ENCODE measurements at places on chromosomes 4 and X.

GRCh38 chr4:150072906-150073714, 5.1 kb upstream of the DCLK2 start:
- no peak for DNase-seq

- DNase-seq = no peak
Measured at GRCh38 chrX:23465105-23465791, 130.6 kb downstream of the PTCHD1 start.

GRCh38 chr4:55931833-55932232, 16.9 kb upstream of the CEP135 start:
- DNase-seq = no peak

GRCh38 chrX:68254738-68255645, 178.3 kb downstream of the OPHN1 start:
- DNase-seq = no peak

DNA sequence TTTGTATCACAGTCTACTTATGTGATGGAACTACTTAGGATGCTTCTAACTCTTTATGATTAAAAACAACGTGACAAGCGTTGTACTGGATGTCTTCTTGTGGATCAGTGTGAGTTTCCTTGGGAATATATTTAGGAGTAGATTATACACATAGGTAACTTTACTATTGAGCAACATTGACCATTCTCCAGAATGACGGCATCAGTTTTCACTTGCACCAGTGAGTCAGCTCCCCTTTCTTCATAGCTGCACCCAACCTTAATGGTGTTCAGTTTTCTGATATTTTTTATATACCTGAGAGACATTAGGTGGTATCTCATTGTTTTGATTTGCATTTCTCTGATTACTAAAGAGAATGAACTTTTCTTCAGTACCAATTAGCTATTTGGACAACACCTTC, 343.9 kb downstream of the ADGRL3 start:
- DNase-seq = no peak

DNA sequence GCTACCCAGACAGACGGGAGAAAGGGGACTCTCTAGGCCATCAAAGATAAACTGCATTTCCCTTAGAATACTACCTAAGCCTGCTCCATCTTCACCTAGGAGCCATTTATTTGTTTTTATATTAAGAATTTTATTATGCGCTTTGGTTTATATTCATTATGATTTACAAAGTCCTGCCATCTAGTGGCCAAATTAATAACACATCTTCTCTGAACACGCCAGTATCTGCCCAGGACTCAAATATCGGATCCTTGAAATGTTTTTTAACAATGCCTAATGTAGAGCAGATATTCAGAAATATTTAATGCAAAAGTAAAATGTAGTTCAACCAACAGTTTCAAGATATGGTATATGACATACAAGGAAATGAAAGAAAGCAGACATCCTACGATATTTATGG, 20.8 kb upstream of the PRPS2 start:
- peak; percentile 32 for DNase-seq

GRCh38 chr4:120683897-120684540, 238.5 kb downstream of the PRDM5 start:
- no peak for DNase-seq

- no peak for DNase-seq
Measured at GRCh38 chr4:150080337-150080736, 2.1 kb downstream of the DCLK2 start.

GRCh38 chr4:74764119-74764518, 30.2 kb downstream of the BTC start:
- DNase-seq = no peak

DNA sequence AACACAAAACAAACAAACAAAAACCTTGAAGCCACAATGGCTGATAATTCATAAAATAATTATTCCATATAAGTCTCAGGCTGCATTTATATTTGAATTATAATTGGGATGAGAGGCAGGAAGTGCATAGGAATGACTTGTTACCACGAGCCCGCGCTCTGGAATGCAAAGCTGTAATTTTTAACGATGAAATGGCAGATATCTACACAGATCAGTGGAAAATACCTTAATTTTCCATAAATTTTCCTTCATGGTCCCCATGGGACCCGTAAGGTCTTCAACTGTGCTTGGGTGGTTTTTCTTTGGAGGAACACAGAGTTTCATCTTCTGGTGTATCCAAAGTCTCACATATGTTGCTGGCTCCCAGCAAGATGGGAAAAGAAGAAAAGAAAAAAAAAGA, 226.8 kb downstream of the SHOX start:
- no peak for DNase-seq

DNA sequence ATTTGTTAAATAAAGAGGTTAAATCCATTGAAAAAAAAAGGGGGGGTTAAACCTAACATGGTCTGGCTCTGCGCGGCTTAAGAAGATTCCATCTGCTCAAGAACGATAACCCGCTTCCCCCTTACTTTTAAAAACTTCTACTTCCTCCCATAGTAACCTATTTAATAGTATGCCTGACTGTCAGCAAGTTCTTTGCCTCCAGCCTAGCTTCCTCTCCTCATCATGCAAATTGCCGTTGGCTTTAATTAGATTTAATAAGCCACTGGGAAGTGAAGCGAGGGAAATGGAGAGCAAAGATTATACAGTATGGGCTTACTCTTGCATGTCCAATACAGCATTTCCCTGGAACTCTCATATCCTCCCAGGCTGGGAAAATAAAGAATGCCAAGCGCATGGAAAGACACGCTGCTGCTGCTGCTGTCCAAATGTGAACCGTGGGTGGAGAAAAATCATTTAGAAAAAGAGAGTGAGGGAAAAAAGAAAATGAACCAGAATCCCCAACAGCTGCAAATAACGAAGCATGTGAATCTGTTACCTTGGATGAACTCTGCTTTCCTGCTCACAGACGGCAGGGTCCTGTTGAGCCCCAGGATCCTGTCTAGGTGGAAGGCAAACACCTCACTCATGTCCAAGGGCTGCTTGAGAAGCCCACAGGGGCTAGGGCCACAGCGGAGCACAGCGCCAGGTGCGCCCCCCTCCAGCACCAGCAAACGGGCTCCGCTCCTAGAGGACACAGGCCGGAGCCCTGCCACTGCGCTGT, 2.7 kb downstream of the GASK1B start:
- no peak for DNase-seq

- DNase-seq = no peak
Measured at GRCh38 chr4:146343199-146343598, 128.9 kb downstream of the REELD1 start.

GRCh38 chrX:137313627-137314026, 252.3 kb upstream of the ZIC3 start:
- peak; percentile 46 for DNase-seq

DNA sequence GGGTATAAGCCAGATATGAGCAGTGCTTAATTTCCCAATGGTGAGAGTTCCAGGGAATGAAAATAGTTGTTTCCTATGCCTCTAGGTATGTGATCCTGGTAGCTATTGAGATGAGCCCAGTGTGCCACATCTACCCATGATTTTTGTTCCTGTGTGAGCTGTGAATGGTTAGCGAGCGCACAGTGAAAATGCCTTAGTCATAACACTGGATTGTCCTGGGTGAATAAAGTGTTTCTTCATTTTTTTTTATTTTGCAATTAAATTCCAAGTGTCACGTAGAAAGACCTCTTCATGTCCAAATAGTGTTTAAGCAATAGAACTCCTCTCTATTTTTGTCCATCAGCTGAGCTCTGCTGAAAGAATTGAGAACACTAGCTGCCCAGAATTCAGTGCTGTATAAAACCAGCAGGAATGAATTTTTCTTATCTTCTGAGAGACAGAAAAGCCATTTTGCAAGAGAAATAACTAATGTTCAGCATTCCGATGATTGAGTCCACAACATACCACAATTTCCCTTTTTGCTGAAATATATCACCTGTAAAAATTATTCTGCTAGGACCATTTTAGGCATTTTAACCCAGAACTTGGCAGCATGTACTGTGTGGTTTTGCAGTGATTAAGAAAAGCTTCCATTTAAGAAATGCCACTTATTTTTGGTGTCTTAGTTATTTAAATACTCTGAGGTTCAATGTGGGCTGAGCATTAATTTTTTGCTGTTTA, 5.6 kb downstream of the MAOA start:
- DNase-seq = no peak
